Suppressor macrophage treated with lipopolysaccharide for 4 hours (primary cell): ENCODE measurements at places on chromosomes 7 and 10.

- DNase-seq, result no peak
Observed at GRCh38 chr10:57314046-57314445, 953.0 kb upstream of the ZWINT start.

DNA sequence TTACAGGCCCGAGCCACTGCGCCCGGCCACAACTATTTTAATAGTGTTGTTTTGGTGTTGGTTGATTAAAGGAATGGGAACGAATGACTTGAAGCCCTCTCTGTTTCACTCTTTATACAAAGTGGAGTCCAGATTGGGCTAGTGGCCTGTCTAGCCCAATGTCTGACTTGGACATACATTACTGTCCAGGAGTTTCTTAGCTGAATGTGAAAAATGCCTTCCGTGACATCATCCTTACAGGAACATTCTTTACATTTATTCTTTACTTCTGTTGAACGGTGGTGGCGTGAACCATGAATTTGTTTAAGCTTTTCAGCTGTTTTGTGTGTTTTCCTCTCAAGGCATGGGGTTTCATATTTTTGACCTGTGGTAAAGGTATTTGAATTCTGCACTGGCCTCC is 67.9 kb downstream of the DAGLB start:
- no peak for DNase-seq

GRCh38 chr10:52635651-52636050 is 136.9 kb downstream of the MBL2 start:
- DNase-seq, result no peak

GRCh38 chr7:106887421-106887820 is 22.3 kb downstream of the PIK3CG start:
- peak; percentile 29 for DNase-seq

GRCh38 chr7:74344132-74344496 is 54.9 kb downstream of the CLIP2 start:
- peak; percentile 8 for DNase-seq

DNA sequence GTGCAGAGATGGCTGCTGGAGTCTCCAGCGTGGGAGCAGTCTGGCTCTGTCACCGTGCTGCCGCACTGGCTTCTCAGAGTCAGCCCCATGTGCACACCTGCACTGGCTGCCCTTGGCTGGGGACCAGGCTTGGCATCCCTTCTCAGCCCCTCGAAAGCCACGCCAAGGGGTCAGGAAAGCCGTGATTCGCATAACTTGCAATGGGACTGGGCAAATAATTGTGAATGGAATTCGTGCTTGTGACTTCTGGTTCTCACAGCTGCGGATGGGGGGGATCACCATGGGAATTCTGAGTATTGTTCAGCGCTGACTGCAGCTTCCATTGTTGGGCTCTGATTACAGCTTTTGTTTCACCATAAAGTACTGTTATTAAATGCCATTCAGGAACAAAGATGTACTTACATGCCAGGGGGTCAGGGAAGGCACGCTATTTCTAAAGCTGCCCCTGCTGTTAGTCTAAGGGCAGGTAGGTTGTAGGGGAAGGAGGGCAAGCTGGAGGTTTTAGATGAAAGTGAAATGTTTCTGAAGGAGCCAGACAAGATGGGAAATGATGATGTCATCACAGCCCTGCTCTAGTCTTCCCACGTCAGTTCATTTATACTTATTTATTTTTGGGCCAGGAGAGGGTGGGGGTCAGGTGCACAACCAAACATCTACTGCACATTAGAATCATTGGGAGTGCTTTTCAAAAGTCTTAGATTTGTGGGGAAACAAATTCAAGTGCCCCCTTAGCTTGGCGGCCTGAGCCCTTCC is 5.8 kb upstream of the PLEKHA1 start:
- DNase-seq, result no peak

GRCh38 chr10:11931038-11931437 is 107.9 kb downstream of the PROSER2 start:
- DNase-seq, result no peak

- peak; percentile 88 for DNase-seq
Observed at GRCh38 chr7:37832194-37832593, 16.2 kb upstream of the NME8 start.

DNA sequence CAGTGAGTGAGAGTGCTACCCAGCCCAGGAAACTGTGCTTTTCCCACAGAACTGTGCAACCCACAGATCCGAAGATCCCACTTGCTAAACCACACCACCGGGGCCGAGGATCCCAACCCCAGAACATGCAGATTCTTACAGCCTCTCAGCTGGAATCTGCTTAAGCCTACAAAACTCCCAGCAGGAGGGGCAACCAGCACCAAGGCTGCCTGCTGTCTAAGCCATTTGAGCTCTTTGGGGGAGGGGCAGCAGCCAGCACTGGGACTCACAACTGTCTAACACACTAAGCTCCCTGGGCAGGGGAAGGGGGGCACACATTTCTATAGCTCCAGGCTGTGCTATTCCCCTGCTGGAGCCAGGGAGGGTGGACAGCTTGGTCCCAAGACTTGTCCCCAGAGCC is 529.9 kb downstream of the XPNPEP1 start:
- no peak for DNase-seq

GRCh38 chr7:36360244-36360643 is 29.4 kb upstream of the ANLN start:
- DNase-seq, result no peak

DNA sequence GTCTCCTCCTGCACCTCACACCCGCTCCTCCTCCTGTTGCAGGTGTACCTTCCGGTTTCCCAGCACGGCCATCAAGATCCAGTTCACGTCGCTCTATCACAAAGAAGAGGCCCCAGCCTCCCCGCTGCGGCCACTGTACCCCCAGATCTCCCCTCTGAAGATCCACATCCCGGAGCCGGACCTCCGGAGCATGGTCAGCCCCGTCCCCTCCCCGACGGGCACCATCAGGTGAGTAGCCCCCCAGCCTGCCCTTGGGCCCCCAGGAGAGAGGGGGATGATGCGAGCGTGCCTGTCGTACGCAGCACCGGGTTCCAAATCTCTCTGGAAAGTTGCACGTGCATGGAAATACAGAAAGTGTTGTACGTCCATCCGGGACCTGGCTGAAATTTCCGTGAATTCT is 34.6 kb upstream of the AP5Z1 start:
- DNase-seq, result no peak
